Foreskin fibroblast (primary cell): ENCODE measurements at places on chromosomes 1 and 21.

DNA sequence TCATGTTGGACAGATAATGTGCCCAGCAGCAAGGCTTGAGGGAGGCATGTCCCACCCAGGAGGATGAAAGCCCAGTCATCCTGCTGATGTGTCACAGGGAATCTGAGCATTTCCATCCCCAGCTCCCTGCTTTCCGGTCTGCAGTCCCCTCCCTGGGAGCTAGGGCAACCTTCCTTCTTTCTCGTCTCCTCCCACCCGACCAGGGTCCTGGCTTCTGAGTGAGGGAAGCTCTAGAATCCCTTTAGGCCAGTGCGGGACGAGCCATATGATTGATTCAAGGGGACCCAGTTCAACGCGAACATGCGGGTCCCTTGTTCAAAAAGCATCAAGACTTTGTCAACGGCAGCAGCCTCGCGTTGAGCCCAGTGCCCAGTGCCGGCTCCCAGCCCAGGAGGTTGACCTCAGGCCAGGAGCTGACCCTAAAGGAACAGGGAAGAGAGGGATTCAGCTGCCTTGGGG lies 96.7 kb upstream of the TMPRSS2 start:
- no peak for DNase-seq

- DNase-seq, result no peak
Measured at GRCh38 chr1:17933971-17934370, 173.6 kb upstream of the IGSF21 start.

- DNase-seq, result peak; percentile 87
Measured at GRCh38 chr1:61337981-61338848, 255.9 kb downstream of the NFIA start.

GRCh38 chr1:21206117-21206516 lies 29.4 kb upstream of the EIF4G3 start:
- DNase-seq, result no peak

- DNase-seq, result peak; percentile 79
Measured at GRCh38 chr1:184075055-184076029, 23.8 kb downstream of the TSEN15 start.

- DNase-seq, result no peak
Measured at GRCh38 chr1:155392898-155393411, 72.3 kb downstream of the RUSC1 start.

GRCh38 chr1:174957829-174958228 lies 41.9 kb upstream of the CACYBP start:
- no peak for DNase-seq

- DNase-seq, result no peak
Measured at GRCh38 chr1:71986160-71986559, 296.2 kb downstream of the NEGR1 start.

DNA sequence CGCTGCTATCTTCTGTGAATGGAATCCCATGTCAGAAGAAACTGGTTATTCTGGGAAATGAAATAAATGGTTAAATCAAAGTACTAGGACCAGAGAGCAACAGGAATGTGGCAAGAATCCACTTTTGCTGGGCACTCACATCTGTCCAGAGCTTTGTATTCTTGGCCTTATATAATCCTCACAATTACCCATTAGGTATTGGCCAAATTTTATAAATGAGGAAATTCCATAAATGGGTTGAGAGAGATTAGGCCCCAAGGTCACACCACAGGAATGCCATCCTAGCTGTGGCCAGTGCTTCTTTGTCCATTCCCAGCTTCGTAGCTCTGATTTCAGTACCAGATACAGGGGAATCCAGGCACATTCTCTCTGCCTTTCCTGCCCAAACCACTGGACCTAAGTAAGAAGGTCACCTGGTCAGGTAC lies 76.1 kb upstream of the HOOK1 start:
- peak; percentile 71 for DNase-seq

DNA sequence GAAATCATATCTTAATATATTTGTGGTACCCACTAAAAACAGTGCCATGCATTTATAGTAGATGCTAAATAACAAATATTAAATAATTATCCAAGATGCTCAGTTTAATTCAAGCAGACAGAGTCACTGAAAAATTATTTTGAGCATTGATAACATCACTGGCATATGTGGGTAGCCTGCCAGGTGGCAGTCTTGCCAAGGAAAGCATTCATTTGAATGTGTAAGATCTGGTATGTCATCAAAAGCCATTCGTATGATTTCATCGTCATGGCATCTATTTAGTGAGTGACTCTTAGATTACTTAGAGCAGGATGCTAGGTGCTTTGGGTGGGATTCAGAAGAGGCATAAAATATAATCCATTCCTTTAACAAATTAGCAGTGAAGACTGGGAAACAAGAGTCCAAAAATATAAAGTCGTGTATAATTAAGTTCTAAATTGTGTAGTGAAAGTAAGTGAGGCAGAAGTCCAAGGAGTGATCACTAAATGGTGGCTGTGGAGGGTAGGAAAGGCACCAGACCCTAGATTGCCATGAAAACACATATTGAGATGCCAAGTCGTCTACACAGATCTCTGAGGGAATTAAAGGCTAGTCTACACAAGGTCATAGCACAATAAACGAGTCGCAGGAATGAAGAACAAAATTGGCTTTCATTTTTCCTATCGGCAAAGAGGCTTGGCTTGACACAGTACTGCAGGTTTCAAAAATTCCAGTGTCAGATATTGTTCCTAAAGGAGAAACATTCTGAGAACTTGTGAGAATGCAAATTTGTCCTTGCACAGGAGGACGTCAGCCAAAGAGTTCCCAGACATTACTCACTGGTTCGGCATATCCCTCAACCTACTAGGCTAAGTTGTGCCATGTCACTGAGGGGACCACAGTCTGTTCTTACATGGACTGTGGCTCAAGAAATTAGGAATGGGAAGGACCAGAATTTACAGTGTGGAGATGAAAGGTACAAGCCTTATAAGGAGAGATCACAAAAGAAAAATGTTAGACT lies 130.8 kb downstream of the LYPLAL1 start:
- DNase-seq, result peak; percentile 81

DNA sequence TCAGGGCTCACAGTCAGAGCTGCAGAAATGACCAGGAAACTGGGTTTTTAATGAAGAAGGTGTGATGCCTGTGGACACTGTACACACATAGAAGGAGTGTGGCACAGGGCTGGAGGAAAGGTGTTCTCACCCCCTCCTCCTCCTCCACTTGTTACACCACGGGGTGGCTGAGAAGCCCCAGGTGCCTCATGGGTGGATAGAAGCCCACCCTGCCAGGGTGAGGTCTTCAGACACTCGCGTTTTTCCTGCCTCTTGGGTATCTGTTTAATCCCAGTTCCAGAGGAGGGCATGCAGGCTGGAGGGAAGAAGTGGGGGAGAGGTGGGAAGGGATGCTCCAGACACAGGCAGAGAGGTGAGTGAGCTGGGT lies 9.7 kb upstream of the LAD1 start:
- DNase-seq, result no peak

DNA sequence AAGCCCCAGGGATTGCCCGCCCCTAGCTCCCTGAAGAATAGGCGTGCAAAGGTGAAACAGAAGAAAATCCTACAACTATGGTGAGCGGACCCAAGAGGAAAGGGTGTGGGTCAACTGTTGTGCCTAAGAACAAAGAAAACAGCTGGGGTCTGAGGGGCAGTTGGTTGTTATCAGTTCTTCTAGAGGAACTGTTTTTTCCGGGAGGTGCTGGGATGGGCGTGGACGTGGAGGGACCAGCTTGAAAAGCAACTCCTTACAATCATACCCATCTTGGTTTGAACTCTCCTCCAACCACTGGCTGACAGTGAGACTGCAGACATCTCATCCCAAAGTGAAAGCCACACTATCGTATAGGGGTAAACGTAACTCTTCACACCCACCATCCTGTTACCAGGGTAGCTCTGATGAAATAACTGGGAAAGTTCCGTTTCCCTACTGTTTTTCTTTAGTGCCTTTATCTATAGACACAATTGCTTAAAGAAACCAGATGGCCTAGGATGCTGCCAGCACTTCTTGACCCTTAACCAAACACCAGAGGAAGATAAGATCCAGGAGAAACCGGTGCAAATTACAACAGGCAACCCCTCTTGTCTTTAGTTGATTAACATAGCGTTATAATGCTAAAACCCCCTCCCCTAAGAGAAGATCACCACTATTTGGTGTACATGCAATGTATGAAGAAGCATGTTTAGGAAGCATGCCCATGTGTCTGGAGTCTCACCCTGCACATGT lies 25.6 kb upstream of the FAM89A start:
- no peak for DNase-seq

- no peak for DNase-seq
Measured at GRCh38 chr1:2431103-2431502, 18.7 kb upstream of the PEX10 start.

DNA sequence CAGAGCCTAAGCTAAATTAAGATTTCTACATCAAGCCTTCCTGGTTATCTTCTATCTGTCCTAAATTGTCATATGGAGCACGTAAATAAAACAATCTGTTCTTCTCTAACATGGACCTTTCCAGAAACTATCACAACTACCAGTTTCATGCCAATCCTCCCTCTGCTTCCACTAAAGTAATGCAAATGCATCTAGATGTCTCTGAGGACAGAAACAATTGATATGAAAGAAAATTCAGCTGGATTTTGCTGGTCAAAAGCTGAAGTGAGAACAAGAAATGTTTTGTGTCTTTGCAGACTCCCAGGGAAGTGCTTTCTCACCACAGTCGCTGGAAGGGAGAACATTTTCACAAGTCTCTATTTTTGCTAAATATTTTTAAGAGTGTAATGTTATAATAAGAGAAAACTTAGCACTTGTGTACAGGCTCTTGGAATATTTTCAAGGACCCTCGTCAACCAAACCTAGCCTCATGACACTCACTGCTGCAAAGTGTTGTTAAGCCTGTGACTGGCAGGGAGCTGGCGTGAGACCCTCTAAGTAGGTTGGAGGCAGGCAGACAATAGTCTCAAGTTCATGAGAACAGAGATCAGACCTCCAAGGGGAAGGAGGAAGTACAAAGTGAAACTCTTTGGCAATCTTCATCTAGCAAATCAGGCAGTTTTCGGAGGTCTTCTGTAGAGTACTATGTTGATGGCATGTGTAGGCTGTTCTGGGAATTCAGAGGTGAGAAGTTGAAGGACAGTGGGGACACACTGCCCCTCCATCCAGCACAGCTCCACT lies 38.8 kb downstream of the DNASE2B start:
- DNase-seq, result no peak

GRCh38 chr1:31781138-31781755 lies 17.1 kb upstream of the ADGRB2 start:
- DNase-seq, result no peak

DNA sequence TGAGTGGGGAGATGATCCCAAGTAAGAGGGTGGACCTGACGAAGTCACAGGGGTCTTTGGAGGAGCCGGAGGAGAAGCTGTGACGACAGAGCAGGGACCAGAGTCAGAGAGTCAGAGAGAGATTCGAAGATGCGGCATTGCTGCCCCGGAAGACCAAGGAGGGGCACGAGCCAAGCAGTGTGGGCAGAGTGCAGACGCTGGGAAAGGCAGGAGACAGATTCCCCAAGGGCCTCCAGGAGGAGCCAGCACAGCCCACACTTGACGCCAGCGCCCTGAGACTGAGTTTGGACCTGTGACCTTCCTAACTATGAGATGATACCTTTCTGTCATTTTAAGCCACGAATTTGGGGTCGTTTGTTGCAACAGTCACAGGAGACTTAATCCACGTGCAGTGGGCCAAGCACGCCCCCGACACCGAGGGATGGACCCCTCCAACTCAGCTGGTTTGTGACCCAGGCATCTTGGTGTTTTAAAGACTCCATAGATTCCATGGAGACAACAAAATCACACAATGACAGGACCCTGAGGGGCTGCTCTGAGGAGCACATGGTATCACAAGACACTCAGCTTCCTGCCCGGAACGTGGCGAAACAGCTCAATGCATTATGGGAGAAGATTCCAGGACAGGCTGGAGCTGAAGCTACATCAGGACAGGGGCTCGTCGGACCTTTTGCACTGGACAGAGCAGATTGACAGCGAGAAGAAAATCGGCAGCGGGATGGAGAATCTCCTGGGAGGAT lies 11.0 kb upstream of the TFF1 start:
- DNase-seq, result no peak

DNA sequence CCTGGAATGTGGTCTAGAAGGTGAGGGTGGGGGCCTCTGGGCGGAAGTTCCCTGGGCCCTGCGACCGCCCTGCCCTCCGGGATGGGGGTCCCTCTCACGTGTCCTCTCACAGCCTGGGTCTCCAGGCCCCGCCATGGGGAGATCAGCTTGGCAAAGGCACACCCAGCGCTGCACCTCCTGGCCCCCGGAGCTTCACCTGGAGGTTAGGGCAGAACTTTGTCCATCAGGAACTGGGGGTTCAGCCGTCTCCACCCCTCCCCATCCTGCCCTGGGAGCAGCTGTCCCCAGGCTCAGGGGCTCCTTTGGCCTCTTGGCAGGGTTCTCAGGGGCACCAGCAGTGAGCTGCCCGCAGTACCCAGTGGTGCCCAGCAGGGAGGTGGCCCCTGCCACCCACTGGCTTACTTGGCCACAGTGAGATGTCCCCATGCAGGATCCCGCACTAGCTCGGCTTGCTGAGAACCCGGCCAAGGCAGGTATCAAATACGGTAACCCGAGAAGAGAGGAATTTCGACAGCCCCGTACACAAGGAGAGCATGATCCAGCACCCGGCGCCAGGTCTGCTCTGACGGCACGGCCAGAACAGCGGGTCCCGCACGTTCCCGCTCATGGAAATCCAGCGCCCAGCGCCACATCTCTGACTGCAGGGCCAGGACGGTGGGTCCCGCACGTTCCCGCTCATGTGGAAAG lies 36.7 kb downstream of the RRP1 start:
- DNase-seq, result no peak
